ENCODE measurements at places on chromosomes 4 and X. TPM values are rescaled to one million over a fixed set of nuclear protein-coding genes. Genes with fewer than 3 reads are reported as not detected.

Gene CFP
- total RNA-seq = 4.4 TPM

DNA sequence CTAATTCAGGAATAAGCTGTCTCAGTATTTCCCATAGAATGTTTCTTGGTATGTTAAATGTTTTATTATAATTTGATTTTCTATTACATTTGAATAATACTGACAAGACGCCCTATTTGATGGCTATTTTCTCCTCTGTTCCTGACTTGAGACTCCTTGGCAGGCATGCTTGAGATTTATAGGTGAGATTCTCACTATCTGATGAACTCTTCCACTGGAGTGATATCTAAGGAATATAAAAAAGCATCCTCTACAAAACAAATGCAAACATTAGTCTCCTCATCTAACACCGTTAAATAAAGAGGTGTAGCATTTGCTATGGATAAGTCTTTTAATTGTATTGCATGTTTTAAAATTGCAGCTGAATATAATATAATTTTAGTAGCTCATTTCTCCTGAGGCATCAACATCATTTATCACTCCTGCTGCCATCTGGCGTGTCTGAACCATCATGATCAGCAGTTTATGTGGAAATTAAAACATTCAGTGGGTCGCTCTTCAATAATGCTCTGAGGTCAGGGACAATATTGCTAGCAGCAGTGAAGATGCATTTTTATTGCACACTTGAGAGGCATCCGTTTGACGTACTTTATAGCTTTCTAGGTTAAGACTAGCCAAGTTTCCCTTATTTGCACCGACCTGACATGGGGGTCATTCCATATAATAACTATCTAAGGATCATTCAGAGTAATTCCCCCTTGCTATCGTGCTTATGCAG is 210.4 kb upstream of the GALNTL6 start:
- DNase-seq = no peak

- DNase-seq = no peak
These were observed 161.4 kb upstream of the RADX start for GRCh38 chrX:106450405-106450804.

DNA sequence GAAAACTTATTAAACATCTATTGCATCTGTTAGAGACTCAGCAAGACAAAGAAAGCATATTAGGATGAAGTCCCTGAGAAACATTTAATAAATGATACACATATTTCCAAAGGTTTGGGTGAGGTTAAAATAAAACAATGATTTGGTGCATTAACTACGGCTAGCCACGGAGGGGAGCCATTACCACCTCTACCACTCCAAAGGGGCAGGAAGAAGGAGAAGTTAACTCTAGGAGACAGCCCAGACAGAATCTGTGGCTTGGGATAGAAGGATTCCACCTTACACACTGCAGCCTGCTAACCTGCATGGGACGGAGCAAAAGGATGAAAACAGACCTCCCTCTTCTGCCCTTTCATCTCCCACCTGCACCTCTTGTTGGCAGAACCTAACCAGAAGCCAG is 189.1 kb upstream of the C1QTNF7 start:
- DNase-seq = peak; percentile 74

Gene RHOXF1
- total RNA-seq = not detected

DNA sequence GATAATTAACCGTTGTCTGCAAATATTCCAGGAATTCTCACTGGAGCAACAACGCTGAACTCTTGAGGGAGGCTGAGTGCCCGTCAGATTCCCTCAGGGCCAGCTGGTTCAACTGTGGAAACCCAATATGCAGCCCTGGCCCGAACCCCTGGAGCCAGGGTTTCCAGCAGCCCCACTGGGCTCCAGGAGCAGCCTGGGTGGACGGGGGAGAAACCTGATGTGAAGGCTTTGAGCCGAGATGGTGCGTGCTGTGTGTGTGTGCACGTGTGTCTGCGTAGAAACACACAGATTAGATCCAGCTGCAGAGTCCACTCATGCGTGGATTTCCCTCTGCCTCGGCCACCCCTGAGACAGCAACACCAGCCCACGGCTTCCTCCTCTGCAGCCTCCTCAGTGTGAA is 19.4 kb upstream of the SLC25A6 start:
- DNase-seq = no peak

Gene SCML1
- total RNA-seq = 1.7 TPM

DNA sequence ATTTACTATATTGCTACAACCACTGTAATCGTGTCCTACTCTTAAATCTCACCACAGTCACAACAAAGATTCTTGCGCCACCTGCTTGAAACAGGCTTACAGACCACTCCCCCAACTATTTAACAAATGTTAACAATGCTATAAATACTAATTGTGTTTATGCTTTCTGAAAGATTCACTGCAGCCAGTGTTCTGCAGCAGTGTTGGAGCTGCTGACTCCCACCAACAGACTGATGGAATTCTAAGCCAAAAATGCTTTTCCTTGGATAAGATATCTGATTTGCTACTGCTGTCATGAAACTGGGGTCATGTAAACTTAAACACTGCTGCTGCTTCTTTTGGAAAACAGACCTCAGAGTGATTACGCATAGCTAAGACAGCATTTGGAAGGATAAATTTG is 244.2 kb upstream of the MAB21L2 start:
- DNase-seq = no peak

- peak; percentile 74 for DNase-seq
These were observed 763 bp downstream of the CASK start for GRCh38 chrX:41922431-41923151.

DNA sequence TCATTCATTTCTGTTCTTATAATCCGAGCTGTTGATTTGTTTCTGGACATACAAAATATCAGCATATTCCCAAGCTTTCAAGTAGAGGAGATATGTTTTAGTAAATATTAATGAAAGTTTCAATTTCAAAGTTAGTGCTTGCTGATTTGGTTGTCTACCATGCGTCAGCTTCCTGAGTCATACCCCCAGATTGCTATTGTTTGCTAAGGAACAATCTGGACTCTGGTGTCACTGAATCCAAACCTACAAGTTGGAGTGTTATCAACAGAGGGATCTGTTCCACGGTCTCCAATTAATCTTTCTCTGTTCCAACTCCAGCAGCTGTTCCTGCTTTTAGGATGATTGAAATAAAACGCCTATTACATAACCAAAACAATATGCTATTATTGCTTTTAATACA is 96.1 kb upstream of the FAM9A start:
- no peak for DNase-seq

Gene ADRA2C
- not detected for total RNA-seq

GRCh38 chr4:127772769-127773671 is 9.1 kb upstream of the HSPA4L start:
- no peak for DNase-seq

DNA sequence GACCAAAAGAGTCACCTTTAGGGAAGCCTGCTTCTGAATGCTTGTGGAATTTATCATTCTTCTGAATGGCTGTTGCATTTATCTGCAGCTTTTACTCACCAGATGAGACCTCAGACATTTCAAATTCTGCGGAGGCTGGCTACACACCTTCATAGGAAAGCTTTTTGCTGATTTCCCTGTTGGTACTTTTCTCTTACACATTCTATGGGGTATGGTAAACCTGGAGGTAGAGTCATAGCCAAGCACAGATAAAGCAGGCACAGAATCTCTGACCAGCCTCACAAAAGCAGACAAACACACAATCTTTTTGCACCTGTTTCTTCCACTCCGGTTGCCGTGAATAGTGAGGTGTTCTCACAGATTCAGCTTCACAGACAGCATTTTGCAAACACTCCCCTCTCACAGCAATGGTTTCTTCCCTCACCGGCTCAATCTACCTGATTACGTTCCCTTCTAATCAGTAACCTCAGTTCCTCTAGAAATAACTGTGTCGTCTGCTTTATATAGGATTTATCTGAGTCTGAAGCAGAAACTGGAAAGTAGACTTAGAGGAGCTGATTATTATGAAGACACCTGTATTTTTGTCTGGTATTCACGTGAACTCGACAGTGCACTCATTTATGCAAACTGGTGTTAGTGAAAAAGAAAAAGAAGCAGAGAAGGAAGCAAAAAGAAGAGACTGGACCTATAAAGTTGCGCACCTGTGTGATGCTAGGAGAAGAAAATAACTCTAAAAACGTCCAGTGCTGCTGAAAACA is 83.1 kb downstream of the DMD start:
- DNase-seq = no peak

DNA sequence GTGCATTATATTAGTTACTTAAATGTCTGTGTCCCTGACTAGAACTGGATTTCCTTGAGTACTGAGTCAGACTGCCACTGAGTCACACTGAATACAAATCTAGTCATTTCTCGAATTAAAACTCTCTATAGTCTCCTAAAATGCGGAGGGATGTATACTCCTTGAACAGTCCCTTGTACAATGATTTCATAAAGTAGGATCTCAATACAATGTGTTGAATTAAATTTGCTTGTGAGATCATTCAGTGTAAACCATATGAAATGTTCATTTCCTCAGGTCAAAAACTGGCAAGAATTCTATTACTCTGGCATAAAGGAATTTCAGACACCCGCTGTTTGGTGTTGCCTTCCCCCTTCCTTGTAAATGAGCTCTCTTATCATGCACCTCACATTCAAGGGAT is 17.5 kb upstream of the FAM241A start:
- no peak for DNase-seq

Gene LIMCH1
- total RNA-seq = not detected

DNA sequence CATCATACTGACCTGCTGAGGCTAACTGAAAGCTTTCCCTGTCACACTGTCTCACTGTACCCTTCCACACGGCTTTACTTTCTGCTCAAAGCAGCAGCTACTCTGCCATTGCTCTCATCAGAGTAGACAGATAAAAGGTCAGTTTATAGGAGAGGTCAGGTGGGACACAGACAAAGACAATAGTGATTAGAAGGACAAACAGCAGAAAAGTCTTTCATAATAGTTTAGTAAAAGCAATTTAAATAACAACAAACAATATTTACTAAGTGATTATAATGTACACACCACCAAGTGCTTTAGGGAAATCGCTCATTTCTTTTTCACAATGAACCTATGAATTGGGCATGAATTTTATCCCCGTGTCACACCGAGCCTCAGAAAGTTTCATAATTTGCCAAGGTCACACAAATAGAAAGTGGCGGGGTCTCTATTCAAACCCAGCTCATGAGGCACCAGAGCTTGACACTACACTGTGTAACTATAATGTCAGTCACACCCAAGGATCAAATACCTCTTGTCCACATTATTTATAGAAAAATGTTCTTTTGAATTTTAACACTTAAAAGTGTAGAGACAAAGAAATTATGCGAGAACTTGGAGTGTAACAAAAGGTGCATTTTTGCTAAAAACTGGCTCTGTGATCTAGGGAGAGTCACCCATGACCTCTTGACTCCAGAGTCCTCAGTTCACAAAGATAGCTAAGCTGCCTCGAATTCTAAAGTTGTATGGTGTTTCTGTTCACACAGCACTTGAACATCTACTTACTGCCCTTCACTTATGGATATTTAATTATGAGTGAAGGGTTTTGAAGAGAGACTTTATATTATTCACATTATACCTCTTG is 24.5 kb upstream of the SORBS2 start:
- no peak for DNase-seq

Gene POF1B
- total RNA-seq = 0.07 TPM

GRCh38 chr4:38804654-38805295 is at the start of gene TLR1:
TLR1 (minus strand) TSS chr4:38804791; CDS start chr4:38798831, 5,960 bp downstream.
- DNase-seq = peak; percentile 79

DNA sequence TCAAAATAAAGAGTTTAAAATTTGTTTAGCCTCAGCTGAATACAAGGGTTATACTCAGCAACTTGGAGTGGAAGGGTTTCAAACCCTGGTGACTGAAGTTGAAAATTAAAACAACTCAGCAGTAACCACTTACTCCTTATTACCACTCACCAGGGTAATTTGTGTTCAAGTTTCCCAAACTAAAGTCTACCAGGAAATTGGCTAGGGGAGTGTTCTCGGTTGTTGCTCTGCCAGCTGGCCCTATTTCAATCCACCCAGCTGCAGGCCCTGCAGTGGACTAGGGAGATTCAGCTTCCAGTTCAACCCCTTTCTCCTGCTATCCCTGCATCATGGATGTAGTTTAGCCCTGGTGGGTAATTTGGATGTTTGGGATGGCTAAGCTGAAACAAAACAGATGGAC is 37.8 kb upstream of the EXOC1L start:
- DNase-seq = no peak

Gene NMU
- not detected for total RNA-seq

Gene SYN1
- total RNA-seq = 0.49 TPM

DNA sequence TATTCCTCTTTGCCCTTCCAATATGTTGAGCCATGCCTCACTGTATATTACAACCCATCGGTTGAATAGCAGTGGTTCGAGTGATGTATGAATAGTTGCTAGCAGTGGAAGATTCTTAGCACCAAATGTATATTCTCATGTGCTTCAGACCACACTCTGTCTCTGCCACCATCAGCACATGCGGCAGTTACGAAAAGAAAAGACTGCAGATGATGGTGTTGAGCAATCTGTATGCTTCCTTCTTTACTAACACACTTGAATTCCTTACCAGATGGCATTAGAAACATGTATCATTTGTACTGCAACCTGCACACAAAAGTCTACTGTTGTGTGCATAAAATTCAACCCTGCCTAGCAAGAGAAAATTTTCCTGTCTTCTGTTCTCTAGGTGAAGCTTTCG is 214.6 kb downstream of the ENOX2 start:
- DNase-seq = no peak

Gene MAP7D2
- 0.50 TPM for total RNA-seq

Gene IL2RG
- total RNA-seq = 337 TPM

DNA sequence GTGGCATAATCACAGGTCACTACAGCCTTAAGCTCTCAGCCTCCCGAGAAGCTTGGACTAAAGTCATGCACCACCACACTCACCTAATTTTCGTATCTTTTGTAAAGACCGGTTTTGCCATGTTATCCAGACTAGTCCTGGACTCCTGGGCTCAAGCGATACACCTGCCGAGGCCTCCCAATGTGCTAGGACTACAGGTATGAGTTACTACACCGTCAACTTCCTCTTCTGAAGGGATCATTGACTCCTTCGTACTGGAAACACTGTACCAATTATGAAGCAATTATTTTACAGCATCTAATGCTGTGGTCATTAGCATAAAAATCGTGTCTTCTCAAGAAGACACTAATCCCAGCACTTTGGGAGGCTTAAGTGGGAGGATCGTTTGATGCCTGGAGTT is 35.2 kb downstream of the PDS5A start:
- no peak for DNase-seq

Data from activated CD4-positive, alpha-beta T cell treated with anti-CD3 and anti-CD28 coated beads, Interleukin-2, amount 10 ng/mL, durations not matched to agents 24 days and 14 days (primary cell).